ENCODE measurements at places on chromosomes 11 and 22. TPM values are rescaled to one million over a fixed set of nuclear protein-coding genes. Genes with fewer than 3 reads are reported as not detected.

DNA sequence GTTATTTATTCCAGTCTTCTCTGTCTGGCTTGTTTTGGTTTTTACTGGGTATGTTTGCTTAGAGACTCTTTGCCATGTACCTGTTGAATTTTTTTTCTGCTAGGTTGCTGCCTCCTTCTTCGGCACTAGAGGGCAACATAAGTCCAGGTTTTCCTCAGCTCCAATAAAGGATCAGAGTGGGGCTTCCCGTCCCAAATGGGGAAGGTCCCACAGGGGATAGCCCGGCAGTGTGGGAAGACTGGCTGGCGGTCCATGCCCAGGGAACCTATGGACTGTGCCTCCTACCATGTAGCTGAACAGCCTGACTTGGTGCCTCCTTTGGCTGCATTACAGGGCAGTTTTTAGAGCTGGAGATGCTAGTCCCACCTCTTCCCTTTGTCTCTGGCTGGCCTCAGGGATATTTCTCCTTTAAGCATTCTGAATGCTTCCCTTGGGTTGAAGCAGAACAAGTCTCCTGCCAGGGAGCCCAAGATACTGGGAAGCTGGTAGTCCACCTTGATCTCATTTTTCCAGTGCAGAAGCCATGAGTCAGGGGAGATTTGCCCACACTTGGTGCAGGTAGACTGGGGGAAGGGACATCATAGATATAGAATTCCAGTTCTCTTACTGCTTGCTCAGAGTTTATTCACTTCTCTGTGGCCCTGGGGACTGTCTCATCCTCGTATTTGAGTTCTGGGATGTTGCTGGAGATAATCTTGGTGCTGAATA, 60.2 kb downstream of the BRD1 start:
- H3K27me3 ChIP-seq = no peaks in the 10 kb centered on the region
- H3K36me3 ChIP-seq = peaks cover 8% of the 10 kb centered on the region
- H3K4me3 ChIP-seq = no peak overlapping the region
- H3K27ac ChIP-seq = no peak overlapping the region
- no peaks in the 10 kb centered on the region for H3K4me1 ChIP-seq
- DNase-seq = no peak

NNMT gene
- total RNA-seq = 898 TPM

ARL14EP gene
- 15.7 TPM for total RNA-seq

RAB36 gene
- 3.2 TPM for total RNA-seq

MYOD1 gene
- total RNA-seq = not detected

GRCh38 chr11:120168108-120168959, 30.4 kb upstream of the TRIM29 start:
- H3K4me3 ChIP-seq = peak overlapping the region; percentile 69
- no peaks in the 10 kb centered on the region for H3K27me3 ChIP-seq
- H3K36me3 ChIP-seq = no peaks in the 10 kb centered on the region
- DNase-seq = peak; percentile 87

SCGB2A2 gene
- not detected for total RNA-seq

ABCC8 gene
- total RNA-seq = 13.0 TPM

B4GAT1 gene
- 25.0 TPM for total RNA-seq

- no peak overlapping the region for H3K27ac ChIP-seq
- H3K4me1 ChIP-seq = no peaks in the 10 kb centered on the region
- no peaks in the 10 kb centered on the region for H3K27me3 ChIP-seq
- H3K36me3 ChIP-seq = no peaks in the 10 kb centered on the region
Observed at GRCh38 chr11:60798631-60799030, 13.5 kb downstream of the MS4A10 start.

GRCh38 chr22:22892096-22893052, 4.8 kb downstream of the IGLL5 start:
- H3K4me1 ChIP-seq = no peaks in the 10 kb centered on the region
- H3K27ac ChIP-seq = no peak overlapping the region
- H3K36me3 ChIP-seq = no peaks in the 10 kb centered on the region

- H3K27me3 ChIP-seq = no peaks in the 10 kb centered on the region
- no peaks in the 10 kb centered on the region for H3K36me3 ChIP-seq
- no peak for DNase-seq
- H3K4me3 ChIP-seq = no peak overlapping the region
Observed at GRCh38 chr11:110434952-110435779, 5.4 kb downstream of the FDX1 start.

SRRD gene
- 11.0 TPM for total RNA-seq

- H3K27ac ChIP-seq = no peak overlapping the region
- H3K36me3 ChIP-seq = no peaks in the 10 kb centered on the region
- no peaks in the 10 kb centered on the region for H3K27me3 ChIP-seq
- peaks cover 9% of the 10 kb centered on the region for H3K4me1 ChIP-seq
Observed at GRCh38 chr11:19849107-19849789, 136.6 kb downstream of the NAV2 start.

- H3K36me3 ChIP-seq = no peaks in the 10 kb centered on the region
- H3K27me3 ChIP-seq = no peaks in the 10 kb centered on the region
- H3K4me3 ChIP-seq = no peak within 1 kb of the TSS
- no peak within 1 kb of the TSS for H3K27ac ChIP-seq
Observed at GRCh38 chr11:56491270-56491669, at the start of gene OR5M8. Gene OR5M8, minus strand, starts transcription at chr11:56491370. Its CDS starts 0 bp downstream, at chr11:56491370.

- DNase-seq = no peak
- no peak overlapping the region for H3K4me3 ChIP-seq
- H3K36me3 ChIP-seq = no peaks in the 10 kb centered on the region
- H3K4me1 ChIP-seq = peaks cover 20% of the 10 kb centered on the region
- H3K27me3 ChIP-seq = no peaks in the 10 kb centered on the region
Observed at GRCh38 chr11:57571606-57572005, 4.1 kb upstream of the UBE2L6 start.

DNA sequence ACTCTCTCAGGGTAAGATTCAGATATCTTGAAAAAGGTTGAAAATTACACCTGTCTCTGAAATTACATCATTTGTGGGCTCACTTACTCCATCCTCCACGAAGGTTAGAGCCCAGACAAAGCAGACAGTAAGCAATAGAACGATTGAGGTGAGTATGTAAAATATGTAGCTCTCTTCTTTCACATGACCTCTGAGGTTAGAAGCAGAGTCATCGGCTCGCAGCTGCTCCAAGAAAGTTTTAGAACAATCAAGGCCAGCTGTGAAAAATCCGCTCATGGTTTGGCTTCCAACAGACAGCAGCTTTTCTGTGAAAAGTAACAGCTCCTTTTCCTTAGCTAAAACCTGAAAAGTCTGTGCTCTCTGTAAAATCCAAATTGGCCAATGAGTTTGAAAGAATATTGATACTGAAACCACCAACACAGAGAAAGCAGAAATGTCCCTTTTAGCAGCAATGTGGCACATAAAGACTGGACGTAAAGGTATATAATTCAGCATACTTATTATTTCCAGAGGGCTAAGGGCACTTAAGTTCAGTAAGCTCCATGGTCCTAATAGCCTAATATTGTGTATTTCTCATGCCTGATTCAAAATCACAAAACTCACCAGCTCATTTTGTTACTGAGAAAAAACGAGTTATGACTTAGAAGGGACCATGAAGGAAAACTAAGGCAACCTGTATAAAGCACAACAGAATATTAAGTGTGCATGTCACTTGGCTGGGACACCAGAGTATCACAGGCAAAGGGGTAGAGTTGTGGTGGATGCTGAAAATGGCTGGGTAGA, 78.2 kb downstream of the FAM76B start:
- H3K27ac ChIP-seq = no peak overlapping the region
- no peaks in the 10 kb centered on the region for H3K36me3 ChIP-seq
- no peak overlapping the region for H3K4me3 ChIP-seq
- H3K27me3 ChIP-seq = no peaks in the 10 kb centered on the region

- no peak for DNase-seq
- H3K27ac ChIP-seq = no peak overlapping the region
- no peak overlapping the region for H3K4me3 ChIP-seq
- peaks cover 21% of the 10 kb centered on the region for H3K4me1 ChIP-seq
Observed at GRCh38 chr11:18108254-18108653, 2.4 kb upstream of the SAAL1 start.

CCDC179 gene
- not detected for total RNA-seq

Measured in vagina (tissue), 2 donors.